EH (cell line): ENCODE measurements at places on chromosomes 1 and 21.

DNA sequence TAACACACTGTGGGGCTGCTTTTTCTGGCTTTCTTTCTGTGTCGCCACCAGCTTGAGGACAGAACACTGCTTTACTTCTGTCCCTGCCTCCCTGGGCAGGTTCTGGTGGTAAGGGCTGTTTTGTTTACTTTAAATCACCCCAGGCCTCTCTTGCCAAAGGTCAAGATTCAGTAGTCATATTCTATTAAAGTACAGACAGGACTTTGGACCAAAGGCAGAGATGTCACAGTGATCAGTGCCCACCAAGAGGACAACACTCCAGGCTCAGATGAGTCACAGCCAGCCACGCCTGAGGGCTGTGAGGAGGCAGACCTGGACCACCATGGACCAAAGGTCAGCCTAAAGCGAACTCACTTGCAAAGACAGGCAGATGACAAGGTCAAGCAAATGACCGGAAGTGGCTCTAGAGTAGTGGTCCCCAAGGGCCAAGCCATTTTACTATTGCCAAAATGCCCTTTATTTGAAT is 200.0 kb downstream of the RHOU start:
- no peak for DNase-seq

- DNase-seq, result no peak
Observed at GRCh38 chr21:44899768-44900558, 20.7 kb downstream of the ITGB2 start.

DNA sequence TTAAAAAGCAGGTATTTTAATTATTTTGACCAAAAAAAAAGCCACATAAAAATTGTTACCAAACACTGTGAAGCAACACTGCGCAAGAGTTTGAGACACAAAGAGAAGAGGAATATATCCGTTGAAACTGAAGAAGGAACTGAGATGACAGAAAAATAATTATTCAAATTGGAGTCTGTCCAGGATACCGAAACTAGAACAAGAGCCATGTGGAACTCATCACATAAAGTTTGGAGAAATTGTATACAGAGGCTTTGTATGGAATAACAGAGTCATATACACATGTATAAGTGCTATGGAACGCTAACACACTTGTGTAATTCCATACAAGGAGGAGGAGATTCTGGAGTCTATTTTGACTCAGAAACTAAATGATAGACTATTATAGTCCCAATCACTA is 675.1 kb upstream of the ADGRL2 start:
- DNase-seq, result no peak

GRCh38 chr1:112628516-112628915 is 8.9 kb downstream of the CAPZA1 start:
- DNase-seq, result no peak
